ENCODE measurements at places on chromosomes 3 and 15.

DNA sequence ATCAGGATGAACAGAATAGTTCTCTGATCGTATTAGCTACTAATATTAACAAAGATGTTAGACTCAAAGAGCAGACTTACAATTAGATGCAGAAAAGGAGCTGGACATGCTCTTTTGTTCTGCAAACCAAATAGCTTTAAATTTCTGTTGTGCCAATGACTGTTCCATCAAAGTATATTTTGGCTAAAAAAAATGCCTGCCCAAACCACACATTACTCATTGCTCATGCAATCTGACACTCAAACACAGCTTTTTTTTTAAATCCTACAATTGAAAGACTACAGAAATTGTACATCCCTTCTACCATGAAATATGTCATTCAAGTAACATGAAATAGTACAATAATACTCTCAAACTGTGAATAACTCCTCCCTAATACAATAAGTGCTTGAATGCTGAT is 48.6 kb downstream of the SHOX2 start:
- no peak for DNase-seq

DNA sequence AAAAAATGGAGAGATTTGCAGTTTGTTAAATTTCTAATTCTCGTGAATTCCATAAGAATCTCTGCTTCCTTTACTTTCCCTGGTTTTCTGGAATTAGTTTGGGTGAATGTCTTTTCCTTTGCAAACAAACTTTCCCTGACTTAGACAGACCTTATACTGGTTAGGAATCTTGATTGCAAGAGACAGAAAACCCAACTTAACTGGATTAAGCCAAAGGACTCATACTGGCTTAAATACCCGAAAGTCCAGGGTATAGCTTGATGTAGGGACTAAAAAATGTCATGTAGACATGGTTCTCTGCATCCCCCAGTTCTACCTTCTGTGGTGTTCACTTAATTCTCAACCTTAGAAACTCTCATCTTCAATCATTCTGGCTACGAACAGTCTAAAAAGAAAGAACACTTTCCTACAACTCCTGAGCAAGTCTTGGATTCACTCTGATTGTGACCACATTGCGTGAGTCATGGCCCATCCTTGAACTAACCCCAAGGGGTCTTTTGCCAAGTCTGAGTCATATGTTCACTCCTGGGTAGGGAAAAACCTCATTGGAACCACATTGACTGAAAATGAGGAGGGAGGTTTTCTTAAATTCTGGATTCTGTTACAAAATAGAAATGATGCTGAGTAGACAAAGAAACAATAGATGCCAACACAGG is 136.0 kb upstream of the DAZL start:
- no peak for DNase-seq

GRCh38 chr3:140007911-140008869 is 73.2 kb downstream of the CLSTN2 start:
- no peak for DNase-seq

- peak; percentile 77 for DNase-seq
Observed at GRCh38 chr3:129592381-129593131, 13.9 kb downstream of the PLXND1 start.

DNA sequence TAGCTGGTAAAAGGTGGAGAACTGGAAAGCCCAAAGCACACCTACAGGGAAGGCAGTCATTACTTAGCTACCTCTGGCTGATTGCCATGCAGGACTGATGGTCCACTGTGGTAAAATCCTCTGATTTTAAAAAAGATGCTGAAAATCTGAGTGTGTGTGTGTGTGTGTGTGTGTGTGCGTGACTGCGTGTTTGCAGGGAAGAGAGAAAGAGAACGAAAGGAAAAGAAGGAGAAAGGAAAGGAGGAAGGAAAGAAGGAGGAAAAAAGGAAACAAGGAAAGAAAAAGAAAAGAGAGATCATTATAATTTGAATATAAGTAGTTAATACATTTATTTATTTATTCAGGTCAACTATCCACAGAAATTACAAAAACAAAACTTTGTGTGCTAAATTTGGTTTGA is 488.7 kb upstream of the KCNMB2 start:
- no peak for DNase-seq

GRCh38 chr3:157639756-157640426 is 136.7 kb upstream of the VEPH1 start:
- DNase-seq = no peak

- DNase-seq = no peak
Observed at GRCh38 chr3:115500795-115501194, 122.5 kb upstream of the GAP43 start.

DNA sequence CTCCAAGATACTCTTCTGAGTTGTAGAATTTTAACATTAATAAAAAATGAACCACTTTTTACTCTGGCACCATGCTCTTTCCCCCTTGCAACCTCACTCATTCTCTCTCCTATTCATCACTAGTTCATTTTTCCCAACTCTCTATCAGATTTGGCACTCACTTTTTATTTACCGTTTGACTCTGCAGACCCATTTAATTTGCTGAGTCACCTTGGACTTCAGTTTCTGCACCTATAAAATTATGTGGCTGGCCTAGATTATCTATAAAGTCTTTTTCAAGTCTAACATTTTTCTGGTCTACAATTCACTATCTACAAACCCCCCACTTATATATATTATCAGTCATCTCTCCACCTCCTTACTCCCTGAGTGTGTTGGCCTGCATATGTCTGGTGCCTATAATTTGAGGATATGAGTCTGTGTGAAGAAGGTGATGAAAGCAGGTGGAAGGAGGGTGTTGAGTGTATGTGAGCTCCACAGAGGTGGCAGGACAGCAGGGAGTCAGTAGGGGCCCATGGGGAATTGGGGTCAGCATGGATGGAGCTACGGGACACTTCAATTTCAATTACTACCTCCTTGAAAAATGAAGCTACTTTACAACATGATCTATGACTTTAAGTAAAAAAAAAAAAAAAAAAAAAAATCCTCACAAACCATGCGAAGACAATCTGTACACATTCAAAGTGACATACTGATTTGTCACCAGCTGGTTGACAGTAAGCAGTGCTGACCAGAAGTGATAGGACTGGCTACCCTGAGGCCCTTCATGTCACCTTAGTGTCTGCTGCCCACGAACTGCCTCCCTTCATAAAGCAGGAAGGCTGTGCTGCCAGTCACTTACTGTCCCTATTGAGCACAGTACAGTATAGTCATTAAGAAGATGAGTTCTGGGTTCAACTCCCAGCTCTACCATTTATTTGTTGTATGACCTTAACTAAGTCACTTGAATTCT is 334.2 kb upstream of the IL12A start:
- DNase-seq = peak; percentile 29

GRCh38 chr3:187186801-187187421 is 10.4 kb upstream of the RTP1 start:
- DNase-seq = no peak

GRCh38 chr3:157306502-157306901 is 130.1 kb upstream of the PTX3 start:
- DNase-seq = no peak

GRCh38 chr3:23767546-23767945 is 38.2 kb upstream of the UBE2E1 start:
- no peak for DNase-seq

- no peak for DNase-seq
Observed at GRCh38 chr15:100129677-100130076, 212.1 kb downstream of the ADAMTS17 start.

- peak; percentile 58 for DNase-seq
Observed at GRCh38 chr3:54668236-54668635, 259.6 kb downstream of the LRTM1 start.

- no peak for DNase-seq
Observed at GRCh38 chr3:71497367-71497897, 86.1 kb downstream of the FOXP1 start.

GRCh38 chr3:134360046-134360445 is 14.2 kb downstream of the AMOTL2 start:
- no peak for DNase-seq

DNA sequence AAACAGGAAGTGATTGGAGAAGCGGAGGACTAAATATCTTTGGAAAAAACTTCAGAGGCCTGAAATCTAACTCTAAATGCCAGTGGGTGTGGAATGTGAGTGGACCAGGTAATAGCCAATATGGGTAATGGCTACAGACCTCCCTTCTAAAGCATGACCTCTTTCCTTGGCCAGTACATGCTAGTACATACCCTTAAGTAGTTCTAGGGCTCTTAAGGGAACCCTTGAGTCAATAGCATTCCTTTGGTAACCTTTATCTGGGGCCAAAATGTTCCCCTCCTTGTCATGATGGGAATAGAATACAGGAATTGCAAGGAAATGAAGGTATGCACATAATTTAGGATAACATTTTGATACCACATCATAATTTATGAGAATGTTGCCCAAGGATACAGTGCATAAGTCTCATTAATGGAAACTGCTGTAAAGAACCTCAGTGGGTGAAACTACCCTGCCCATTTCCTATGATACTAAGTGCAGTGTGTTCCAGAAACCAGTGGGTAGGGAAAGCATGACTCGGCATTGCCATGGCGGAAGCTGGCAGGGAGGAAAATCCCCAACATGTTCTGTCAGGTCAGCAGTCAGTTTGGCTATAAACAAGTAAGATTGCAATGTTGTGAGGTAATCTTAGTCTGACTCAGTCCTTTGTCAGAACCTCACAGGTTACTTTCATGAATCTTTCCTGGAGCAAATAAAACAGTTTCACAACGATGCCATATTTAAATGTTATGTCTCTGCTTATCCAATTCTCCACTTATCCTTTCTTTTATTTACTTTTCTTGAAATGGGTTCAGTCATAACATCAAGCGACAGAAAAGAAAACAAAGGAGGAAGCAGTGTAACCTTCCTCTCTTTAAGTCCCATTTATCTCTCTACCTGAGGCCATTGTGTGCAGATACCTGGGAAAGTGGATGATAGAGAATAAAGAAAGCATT is 23.5 kb upstream of the RAP2B start:
- peak; percentile 30 for DNase-seq

- no peak for DNase-seq
Observed at GRCh38 chr15:48516121-48516520, 129.4 kb downstream of the FBN1 start.

- DNase-seq = peak; percentile 62
Observed at GRCh38 chr3:191051037-191051436, 148.0 kb upstream of the OSTN start.

DNA sequence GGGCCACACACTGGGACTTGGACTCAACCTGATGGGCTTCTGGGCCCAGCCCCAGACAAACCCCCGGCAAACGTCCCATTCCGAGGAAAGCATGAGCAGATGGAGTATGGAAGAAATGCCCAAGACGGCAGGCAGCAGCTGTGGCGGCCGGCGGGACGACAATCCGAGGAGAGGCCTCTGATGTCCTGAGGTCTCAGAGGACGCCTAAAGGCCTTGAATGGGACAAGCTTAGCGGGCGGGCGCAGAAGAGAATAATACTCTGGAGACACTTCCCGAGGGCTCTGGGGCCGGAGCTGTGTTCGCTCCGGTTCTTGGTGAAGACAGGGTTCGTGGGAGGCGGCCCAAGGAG is 482 bp upstream of the OGG1 start:
- no peak for DNase-seq

All from eye (tissue), 1 donor.